ENCODE measurements at places on chromosomes 5 and 9.

- no peak for DNase-seq
Measured at GRCh38 chr9:27460226-27461023, 63.7 kb upstream of the IFNK start.

- no peak for DNase-seq
Measured at GRCh38 chr5:171537070-171537849, 117.8 kb downstream of the FGF18 start.

DNA sequence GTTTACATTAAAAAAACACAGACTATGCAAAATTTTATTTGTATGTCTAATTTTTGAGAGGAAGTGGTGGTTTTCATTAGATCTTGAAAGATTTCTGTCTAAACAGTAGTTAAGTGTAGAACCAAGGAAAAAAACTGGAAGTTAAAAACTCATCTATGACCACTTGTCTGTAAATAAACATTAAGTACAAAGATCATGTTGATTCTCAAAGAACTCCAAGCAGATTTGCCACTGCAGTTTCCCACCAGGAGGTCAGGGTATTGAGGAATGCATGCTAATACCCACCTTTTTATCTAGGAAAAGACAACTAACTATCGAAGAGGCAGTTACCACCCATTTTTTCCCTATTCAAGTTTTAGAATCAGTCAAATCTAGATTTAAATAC, 1.9 kb downstream of the STOM start:
- no peak for DNase-seq

DNA sequence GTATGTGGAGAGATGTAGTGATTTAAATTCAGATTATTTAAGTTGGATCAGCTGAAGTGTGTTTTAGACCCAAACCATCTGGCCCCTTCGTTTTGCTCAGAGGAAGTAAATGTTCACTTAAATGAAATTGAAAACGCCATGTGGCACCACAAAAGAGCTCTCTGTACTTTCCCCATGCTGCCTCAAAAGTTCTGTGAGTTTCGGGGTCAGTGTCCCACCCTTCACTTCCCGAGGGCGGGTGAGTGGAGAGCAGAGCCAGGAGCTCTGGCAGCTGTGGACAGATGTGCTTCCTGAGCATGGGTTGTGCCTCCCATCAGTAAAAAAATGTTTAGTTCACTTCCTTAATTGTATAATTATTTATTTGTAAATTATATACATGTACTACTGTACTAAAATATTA, 48.4 kb downstream of the PSD2 start:
- DNase-seq, result no peak

DNA sequence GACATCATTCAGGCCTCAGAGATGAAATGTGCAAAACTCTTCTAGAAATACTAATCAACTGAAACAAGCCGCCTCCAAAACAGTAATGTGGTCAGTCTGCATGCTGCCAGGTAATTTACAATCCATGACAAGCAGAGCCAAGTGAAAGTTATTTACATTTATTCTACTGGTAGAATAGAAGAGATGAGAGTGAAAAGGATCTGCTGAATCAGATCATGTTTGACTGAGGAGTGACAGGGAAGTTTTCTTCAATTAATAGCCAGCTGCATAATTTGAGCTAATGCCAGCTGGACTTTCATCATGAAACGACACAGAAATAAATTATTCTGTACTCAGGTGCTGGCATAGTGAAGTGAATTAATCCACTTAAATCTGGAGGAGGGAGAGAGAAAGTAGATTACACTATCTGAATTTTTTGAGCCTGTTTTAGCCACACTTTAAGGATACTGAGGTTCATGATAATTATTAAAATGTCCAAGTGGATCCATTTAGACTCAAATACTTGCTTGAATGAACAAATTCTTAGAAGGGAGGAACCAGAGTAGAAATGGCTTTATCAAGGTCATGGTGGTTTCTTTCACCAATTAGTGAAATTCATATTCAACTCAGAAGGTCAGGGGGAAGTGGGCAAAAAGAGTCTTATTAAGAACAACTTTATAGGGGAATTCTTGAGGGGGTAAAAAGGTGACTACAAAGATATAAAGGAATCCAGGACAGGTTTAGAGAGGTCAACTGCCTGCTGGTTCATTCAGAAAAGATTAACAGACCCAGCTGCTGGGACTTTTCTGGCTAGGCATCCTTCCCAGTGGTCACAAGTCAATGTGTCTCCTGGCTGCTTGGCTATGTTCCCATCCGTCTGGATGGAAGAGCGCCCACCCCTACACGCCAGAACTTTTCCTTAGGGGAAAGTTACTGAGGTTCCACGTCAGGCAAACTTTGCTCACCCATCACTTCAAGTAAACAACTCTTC, 350.4 kb downstream of the PDE4D start:
- no peak for DNase-seq

GRCh38 chr5:167861129-167861927, 430.1 kb upstream of the WWC1 start:
- DNase-seq, result no peak

DNA sequence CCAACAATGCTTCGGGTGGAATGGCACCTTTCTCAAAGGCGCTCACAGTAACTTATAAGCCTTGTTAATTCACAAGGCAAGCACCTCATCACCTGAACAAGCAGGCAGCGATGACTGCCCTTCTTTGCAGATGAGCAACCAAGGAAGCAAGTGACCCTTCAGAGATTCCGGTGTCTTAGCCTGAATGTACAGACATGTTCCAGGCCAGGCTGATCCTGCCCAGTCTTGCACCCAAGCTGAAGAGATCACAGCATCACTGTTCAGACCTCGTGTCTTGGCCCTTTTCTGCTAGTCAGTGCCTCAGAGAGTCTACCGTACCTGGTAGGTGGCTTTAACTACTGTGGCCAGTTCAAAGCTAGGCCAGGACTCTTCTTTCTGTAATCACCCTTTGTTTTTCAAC, 94.7 kb upstream of the ERCC6L2 start:
- no peak for DNase-seq

GRCh38 chr9:15139469-15139868, 167.5 kb downstream of the TTC39B start:
- no peak for DNase-seq

- no peak for DNase-seq
Measured at GRCh38 chr5:1639757-1640156, 116.0 kb upstream of the LPCAT1 start.

DNA sequence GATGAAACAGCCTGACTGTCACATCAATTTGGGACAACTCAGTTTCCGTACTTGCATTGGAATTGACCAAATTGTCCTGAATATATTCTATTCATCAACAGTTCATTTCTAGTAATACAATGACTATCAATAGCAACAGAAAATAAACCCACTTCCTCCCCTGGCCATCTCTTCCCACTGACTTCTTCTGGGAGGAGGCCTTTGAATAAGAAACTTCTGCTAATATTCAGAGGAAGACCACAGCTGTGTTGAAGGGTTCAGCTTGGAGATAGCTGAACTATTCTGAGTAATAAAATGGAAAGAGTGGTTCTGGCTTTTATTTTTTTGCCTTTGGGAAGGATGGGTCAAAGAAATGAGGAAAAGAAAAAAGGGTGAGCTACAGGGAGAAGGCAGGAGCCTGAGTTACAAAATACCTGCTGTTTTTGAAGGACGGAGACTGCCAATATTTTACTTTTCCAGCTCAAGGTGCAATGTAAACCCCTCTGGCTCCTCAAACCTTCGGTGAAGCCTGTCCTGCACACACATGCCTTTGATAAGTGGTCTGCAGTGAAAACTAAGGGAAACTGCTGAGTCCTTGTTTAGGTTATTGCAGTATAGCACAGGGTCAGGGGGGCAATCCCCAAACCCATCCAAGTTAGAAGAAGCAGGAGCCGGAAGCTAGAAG, 29.9 kb downstream of the FYB1 start:
- no peak for DNase-seq

DNA sequence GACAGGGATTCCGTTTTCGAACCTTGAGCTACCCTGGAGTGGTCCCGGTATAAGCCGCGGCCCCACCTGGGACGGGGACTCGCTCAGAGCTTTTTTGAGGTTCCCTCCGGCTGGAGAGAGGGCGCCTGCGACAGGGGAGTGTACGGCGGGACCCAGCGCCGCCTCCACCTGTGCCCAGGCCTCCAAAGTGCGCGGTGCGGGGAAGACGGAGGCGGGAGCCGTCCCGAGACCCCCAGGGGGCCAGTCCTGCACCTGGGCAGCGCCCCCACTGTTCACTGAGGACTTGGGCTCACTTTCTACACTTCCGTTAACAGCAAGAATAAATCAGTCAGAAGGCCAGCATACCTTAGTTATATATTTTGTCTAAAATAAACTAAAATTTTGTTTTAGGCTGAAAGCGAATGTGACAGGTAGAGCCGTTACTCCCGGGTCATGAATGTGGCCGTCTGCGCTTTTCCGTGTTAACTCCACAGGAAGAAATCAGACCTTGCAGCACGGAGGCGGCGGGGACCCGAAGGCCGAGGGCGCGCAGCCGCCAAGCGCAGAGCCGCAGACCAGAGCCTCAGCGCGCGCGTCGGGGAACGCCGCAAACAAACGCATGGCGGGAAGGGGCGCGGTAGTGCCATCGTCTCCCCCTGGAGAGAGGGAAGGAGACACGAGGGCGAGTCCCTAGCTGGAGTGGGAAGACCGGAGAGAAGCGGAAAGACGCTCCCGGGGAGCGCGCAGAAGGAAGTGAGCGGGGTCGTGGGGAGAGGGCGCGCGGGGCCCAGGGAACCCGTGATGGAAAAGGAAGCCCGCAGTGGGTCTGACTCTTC, 14.1 kb downstream of the TRIM7 start:
- DNase-seq, result no peak

DNA sequence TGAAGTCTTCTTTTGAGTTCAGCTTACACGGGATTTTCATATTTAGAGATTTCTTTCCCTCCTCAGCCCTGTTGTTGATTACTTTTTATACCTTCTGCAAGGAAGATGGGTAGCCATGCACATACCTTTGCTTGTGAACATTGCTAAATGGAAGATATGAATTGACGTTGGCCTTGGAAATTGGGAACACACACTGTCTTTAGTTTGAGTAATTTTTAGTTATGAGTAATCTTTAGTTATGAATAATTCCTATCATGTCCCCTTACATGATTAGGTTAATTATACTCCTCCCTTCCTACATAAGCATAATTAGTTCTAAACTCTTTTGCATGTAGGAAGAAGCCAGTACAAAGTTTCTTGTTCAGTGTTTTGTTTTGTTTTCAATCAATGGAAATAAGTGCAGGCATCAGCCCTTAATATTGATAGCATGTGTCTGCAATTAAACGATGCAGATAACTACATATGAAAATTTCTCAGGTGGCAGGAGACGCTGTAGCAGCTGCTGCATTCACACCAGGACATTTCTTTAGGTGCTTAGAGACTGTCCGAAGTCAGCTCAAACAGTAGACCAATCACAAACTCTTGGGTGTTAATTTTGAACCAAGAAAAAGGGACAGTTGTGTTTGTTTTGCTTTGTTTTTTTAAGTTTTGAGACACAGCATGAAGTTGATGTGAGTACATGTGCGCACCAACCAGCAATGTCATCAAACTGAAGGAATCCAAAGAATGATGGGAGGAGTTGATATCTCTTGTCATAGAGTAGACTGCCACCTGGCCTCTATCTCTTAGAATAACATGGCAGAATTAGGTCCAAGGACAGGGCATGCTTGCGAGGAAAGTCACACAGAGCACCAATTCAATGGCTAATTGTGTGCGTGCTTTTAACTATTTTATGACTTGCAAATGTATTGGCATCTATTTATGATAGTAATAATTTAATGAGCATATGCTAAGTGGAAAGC, 51.4 kb downstream of the SMARCA2 start:
- DNase-seq, result no peak

DNA sequence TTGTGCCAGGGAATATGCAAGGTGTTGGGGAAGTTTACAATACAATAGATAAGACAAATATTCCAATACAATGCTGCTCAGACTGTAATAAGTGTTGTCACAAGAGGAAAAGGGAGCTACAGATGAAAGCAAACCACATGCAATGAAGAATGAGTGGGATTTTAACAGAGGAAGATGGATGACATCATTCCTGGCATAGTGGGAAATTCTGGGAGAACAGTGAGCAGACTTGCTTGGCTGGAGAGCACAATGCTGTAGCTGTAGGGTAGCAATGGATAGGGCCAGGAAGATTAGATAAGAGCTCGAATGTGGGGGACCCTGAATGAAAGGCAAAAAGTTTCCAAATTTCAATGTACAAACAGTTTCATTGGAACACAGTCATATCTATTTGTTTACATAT, 9.5 kb upstream of the DPYSL3 start:
- no peak for DNase-seq

DNA sequence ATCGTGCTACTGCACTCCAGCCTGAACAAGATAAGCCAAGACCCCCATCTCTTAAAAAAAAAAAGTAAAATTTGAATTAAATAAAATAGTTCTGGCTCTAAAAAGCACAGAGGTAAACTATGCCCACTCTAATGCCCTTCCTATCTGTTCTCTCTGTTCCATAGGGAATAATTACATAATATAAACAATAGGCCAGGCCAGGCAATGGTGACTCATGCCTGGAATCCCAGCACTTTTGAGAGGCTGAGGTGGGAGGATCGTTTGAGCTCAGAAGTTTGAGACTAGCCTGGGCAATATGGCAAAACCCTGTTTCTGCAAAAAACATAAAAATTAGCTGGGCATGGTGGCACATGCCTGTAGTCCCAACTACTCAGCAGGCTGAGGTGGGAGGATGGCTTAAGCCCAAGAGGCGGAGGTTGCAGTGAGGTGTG, 47.4 kb downstream of the MYO10 start:
- no peak for DNase-seq

GRCh38 chr9:107674721-107675277, 185.2 kb upstream of the KLF4 start:
- no peak for DNase-seq

DNA sequence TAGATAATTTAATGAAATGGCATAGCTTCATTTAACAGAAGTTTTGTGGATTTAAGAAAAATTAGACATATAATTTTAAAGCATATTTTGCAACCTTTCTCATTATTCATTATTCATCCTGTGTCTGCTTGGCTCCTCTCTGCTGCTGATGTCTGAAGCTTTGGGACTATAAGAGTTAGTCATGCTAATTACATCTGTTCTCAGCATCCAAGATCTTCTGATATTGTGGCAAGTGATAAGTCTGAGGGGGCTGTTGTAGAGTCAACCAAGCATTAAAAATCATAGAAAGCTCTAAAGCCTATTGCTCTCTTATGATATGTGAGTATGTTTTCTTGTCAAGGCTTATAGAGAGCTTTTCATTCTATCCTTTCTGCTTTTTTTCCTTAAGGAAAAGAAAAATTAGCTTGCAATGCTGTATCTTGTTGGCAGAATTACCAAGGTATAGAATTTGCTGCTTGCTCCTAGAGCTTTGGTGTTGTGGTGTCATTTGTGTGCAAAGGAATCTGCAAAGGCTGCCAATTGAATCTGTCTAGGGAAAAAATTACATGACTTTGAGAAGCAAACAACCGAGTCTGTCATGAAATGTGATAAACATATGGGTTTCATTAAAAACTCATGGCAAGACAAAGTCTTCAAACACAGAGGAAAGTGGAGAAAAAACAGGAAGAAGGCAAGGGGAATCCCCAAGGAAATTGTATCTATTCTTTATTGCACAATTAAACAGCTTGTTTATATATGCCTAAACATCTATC, 156.1 kb upstream of the DAB2 start:
- no peak for DNase-seq

DNA sequence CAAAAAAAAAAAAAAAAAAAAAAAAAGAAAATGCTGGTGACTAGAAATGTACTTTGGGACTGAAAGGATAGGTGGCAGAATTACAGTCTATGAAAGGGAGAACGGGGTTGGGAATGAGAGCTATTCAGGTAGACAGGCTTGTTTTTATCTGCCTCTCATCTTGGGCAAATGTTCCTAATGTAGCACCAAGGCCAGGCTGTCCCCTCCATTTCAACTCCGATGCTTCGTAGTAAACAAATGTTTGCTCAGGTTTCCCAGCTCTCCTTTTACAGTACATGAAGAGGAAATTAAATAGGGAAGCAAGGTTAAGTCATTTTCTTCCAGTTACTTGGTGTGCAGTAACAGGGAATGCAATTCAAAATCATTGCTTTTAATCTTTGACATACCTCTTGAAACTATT, 4.4 kb upstream of the BASP1 start:
- no peak for DNase-seq

Measured in stimulated activated CD4-positive, alpha-beta T cell treated with anti-CD3 and anti-CD28 coated beads, Interleukin-1b, Interleukin-23, amount 100 ng/mL, for 1 hour (primary cell).